ENCODE measurements at places on chromosomes 5 and 9.

DNA sequence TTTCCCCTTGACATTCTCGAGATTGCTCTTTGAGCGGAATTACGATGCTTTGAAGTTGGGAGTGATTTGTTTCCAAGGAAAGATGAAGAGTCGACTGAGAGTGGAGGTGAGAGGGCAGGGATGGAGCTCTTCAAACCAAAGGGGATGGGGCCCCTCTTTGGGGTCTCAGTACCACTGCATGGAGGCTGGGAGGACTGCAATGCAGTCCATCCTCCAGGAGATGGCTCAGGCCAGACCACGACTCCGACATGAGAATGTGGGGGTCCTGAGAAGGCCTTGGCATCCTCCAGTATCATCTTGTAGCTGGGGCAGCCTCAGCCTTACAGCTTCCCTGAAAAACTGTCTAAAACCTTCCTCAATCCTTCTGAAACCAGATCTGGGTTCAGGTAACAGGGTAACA, 51.1 kb upstream of the CDKN2AIPNL start:
- no peak for DNase-seq

DNA sequence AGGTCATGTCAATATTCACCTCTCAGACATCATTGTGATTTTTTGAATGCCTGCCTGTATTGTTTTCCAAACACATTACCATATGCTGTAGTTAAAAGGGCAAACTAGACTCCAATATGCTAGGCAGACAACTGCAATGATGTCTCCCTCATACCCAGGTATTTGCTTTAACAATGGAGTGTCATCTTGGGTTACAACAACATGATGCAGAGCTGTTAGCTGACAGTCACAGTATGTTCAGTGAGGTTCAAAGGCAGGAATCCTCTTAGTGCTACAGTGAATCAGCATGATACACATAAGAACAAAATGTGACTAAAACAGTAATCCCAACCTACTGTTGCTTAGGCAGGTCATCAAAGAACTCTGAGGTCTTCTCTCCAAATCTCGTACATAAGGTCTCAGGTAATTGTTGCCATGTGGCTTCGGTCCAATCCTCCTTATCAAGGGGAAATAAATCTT, 24.0 kb downstream of the OR1J1 start:
- no peak for DNase-seq

DNA sequence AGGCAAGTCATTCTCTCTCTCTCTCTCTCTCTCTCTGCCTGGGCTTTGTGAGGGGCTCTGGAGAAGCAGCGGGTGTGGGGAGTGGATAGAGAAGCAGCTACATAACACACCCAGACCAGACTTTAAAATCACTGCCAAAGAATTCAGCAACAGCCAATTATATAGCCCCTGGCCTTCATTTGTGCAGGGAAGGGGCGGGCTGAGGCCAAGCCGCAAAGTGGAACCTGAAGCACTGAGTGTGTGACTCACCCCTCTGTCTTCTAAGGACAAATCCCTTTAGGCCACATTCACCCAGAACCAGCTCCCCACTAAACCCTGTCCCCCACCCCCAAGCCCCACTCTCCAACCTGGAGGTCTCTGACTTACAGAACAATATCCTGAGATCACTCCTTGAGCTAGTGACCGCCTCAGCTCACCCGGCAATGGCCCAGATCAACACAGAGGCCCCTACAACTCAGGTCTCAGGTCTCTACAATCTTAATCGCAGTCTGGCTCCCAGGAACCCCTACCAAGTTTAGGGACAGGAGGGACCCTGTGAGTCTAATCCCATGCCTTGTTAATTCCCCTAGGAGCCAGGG, 6.0 kb downstream of the B4GALT1 start:
- peak; percentile 57 for DNase-seq

DNA sequence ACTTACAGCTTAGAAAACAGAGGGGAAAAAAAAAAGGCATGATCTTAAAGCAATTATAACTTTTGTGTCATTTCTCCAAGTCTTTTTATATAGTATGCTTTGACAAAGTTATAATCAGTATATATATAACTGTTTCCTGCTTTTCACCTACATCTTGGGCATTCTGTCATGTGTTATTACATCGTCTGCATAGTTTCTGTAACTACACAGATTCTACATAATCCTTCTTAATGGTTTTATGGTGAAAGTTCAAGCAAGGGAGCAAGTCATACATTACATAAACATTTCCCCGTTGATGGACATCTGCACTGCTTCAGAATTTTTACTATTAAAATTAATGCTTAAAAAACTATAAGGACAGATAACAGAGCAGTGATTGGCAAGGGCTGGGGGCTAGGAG, 12.1 kb downstream of the FEM1C start:
- no peak for DNase-seq

GRCh38 chr9:123064716-123065115, 31.2 kb downstream of the GPR21 start:
- DNase-seq: no peak

- no peak for DNase-seq
Observed at GRCh38 chr5:177296581-177296980, 6.9 kb downstream of the RAB24 start.

GRCh38 chr5:127307868-127308267, 17.3 kb downstream of the MEGF10 start:
- no peak for DNase-seq

- no peak for DNase-seq
Observed at GRCh38 chr9:84691634-84692033, 22.1 kb downstream of the NTRK2 start.

DNA sequence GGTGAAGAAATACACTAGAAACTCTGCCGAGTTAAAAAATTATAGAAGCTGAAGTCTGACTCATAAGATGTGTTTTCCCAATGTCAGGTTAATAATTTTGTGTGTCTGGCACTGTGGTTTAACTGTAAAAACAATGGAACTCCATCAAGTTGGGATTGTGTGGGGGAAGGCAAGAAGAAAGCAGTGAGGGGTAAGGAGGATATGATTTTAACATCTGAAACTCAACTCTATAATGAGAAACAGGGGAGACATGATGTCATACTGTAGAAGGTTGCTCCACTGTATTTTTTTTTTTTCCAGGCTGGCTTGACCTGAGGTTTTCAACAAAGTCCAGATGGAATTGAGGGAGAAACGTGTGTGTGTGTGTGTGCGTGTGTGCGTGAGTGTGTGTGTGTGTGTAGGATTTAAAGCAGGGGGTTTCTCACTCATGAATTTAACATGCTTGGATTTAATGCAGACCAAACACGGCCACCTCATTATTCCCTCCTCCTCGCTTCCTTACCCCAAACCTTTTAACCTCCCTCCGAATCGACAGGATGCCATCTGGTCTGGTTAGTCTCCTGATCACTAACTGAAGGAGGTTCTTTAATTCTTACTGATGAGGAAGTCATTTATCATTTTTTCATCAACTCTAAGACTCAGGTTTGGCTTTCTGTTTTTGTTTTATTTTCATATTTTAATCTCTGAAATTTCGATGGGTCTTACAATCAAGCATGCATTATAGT, 140.2 kb upstream of the LPAR1 start:
- no peak for DNase-seq

Measured in left colon (tissue), 2 donors.